Substantia nigra (tissue), 51 donors: ENCODE measurements at places on chromosomes 1 and 21.

- no peak for DNase-seq
Measured at GRCh38 chr21:34630536-34631143, 15.7 kb upstream of the RCAN1 start.

DNA sequence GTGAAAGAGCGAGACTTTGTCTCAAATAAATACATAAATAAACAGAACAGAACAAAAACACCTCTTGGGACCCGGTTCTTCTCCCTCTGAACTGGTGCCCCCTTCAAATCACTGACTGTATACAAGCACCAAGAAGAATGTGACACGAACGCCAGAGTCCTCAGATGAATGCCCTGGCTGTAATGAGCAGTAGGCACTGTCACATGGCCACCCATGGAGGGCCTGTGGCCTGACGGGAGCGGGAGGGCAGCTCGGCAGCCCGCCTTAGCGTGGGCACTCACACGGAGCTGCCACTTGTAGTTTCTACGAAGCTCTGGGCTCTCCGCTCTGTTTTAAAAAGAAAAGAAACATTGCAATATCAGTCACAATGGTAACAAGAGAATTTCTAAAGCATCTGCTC lies 146.0 kb downstream of the PEX14 start:
- peak; percentile 15 for DNase-seq

GRCh38 chr1:59673573-59674450 lies 140.9 kb upstream of the HOOK1 start:
- DNase-seq = no peak

GRCh38 chr1:22681556-22682276 lies 28.7 kb downstream of the C1QB start:
- no peak for DNase-seq

DNA sequence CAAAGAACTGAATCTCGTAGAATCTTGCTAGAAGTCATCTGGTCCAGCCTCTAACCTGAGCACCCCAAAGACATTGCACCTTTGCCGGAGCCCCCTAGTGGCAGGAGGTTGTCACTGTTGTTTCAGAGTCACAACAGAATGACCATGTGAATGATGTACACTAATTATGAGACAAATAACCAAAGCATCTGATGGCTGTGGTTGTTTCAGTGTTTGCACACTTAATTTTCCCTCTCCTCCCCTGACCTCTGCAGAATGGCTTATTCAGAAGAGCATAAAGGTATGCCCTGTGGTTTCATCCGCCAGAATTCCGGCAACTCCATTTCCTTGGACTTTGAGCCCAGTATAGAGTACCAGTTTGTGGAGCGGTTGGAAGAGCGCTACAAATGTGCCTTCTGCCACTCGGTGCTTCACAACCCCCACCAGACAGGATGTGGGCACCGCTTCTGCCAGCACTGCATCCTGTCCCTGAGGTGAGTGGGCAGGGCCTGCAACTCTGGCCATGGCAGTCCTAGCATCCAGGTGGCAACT lies 26.4 kb downstream of the TRAF5 start:
- no peak for DNase-seq

DNA sequence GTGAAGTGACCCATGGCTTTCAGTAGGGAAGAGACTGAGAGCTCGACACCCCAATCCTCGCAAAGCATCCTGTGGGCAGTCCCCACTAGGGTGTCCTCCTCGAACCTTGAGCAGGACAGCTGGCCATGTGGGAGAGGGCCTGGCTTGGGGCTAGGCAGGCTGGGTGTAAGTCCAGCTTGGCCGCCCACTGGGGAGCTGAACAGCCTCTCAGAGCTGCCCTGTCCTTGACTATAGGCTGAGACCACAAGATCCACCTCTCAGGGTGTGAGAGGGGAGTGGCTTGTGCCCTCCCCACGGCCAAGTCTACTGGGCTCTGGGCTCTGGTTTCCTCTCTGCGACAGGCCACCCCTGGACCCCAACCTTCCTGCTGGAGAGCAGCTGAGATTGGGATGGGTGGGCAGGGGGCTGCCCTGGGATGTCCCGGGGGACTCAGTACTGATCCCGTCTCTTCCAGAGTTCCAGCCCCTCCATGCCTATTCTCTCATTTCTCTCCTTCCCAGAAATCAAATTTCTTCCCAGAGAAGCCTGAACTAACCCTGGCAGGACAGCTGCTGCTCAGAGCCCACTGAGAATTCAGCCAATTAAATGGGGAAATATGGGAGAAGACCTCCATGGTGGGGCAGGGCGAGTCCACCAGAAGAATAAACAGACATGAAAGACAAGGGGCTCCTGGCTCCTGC lies 282.9 kb downstream of the PTPRU start:
- no peak for DNase-seq

GRCh38 chr21:28345934-28346333 lies 646.7 kb downstream of the LTN1 start:
- DNase-seq = no peak

DNA sequence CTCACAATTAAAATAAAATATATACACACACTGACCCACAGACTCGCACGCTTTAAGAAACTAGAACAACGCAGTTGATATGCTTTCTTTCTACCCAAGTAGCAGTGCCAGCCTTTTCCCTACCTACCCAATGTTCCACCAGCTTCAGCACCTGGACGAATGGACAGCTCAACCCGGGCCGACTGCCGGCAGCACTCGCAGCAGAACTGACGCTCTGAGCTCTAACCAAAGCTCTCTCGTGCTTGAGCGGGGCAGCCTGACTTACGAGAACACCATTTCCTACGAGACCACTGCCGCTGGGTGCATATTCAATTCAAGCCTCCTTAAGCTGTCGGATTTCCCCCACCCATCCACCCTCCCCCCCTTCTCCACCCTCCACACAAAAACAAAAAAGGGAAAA lies 127.4 kb upstream of the DPYD start:
- DNase-seq = peak; percentile 72

GRCh38 chr1:91165033-91165654 lies 143.3 kb upstream of the ZNF644 start:
- DNase-seq = no peak

GRCh38 chr1:147171399-147172167 lies 687 bp downstream of the PRKAB2 start:
- DNase-seq = no peak

DNA sequence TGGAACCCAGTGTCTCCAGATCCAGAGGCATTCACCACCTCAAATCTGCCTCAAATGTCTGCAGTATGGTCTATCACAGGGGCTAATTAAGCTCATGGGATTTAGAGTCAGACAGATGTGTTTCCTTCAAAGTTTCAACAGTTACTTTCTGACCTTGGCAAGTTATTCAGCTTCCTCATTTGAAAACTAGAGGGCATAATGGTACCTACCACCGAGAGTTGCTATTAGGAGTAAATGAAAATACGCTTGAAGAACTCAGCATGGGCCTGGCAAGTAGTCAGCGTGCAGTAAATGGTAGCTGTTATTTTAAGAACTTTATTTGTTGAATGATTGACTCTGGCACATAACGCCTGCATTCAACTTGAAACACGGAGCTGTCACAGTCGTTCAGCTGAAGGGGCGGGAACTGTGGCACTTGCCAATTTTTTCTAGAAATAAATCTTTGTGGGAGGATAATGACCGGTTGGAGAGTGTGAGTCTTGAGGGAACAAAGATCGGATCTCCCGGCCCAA lies 1.2 kb upstream of the CAP1 start:
- DNase-seq = no peak

DNA sequence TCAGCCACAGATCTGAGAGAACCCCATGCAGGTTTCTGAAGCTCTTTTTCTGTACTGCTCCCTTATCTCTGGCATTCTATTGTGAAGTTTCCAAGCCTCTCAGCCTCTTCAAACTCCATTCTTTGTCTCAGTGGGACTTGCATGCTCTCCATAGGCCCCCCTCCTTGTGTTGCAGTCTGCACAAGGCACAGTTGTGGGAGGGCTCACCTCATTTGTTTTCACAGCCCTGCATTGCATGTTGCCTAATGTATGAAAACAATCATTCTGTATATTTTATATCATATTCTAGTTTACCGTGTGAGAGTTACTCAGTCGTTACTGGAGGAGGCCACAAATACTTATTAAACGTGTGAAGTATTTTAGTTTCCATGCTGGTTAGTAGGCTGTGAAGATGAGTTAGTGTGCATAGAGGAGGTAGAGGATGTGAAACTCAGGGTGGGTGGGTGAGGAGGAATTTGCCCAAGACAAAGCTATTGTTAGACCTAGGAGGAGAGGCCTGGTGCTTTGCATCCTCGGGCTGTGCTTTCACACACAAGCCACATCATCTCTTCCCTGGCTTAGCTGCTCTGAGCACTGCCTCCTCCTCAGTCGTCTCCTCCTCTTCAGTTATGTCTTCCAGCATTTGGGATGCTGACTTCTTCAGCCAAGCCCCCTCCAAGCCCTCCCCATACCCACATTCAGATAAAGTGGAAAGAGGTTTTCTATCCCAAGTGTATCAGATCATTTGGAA lies 7.8 kb upstream of the CHI3L2 start:
- no peak for DNase-seq

DNA sequence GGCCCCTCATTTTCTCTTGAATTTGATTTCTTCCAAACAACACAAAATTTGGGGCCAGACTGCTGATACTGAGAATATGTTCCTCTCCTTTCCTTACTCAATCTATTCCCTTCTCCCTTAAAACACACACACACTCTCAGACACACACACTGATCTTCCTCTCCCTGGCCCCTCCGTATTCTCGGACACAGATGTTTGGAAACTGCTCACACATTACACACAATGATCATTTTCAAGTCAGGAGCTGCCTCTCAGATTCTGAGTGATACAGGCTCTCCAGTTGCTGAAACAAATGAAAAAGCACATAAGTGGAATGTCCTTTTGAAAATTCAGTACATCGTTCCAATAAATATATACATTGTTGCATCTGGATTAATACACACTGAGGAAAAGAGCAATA lies 161.3 kb downstream of the CLEC20A start:
- no peak for DNase-seq

- no peak for DNase-seq
Measured at GRCh38 chr1:191609305-191609704, 549.0 kb upstream of the RGS18 start.

GRCh38 chr1:54314696-54315095 lies 91.5 kb downstream of the SSBP3 start:
- no peak for DNase-seq

DNA sequence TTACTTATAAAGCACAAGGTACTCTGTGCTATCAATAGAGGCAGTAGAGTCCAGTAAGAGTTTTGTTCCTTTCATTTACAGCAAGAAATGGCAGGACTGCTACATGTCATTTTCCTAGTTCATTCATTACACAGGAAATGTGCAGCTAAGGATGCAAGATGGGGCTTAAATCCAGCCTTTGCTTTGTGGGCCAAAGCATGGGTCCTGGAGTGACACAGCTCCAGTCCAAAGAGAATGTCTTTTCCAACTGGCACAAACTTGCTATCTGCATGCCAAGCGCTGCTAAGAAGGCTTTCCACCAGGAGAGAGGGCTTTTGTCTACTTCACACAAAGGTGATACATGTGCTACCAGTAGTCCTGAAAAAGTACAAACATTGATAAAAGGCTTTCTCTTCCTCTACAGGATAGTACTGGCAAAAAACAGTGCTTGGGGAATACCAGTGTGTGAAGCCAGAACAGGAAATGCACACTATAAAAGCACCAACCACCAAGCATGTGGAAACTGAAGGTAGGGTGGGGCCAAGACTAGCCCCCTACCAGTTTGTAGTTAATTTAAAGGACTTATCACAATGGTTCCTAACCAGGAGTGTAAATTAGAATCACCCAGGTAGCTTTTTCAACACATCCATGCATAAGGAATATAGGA lies 68.7 kb downstream of the ARID4B start:
- DNase-seq = no peak

GRCh38 chr1:180267211-180267561 lies 37.1 kb downstream of the LHX4 start:
- DNase-seq = no peak

DNA sequence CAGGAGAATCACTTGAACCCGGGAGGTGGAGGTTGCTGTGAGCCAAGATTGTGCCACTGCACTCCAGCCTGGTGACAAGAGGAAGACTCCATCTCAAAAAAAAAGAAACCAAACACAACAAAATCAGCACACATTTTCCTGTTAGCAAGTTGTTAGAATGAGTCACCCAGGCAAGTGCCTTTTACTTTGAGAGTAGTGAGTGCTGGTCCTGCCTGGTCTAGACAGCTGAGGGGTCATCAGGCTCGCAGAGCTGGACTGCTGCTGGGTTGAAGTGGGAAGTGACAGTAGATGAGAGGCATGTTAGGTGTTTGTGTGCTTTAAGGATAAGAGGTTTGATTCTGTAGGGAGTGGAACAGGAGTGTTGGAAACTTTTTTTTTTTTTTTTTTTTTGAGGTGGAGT lies 31.9 kb downstream of the GNPAT start:
- no peak for DNase-seq

- no peak for DNase-seq
Measured at GRCh38 chr1:28913786-28914227, 562 bp upstream of the EPB41 start.

- peak; percentile 28 for DNase-seq
Measured at GRCh38 chr1:47175227-47175934, 14.5 kb downstream of the PDZK1IP1 start.

GRCh38 chr1:204520834-204521709 lies 4.9 kb downstream of the MDM4 start:
- no peak for DNase-seq

DNA sequence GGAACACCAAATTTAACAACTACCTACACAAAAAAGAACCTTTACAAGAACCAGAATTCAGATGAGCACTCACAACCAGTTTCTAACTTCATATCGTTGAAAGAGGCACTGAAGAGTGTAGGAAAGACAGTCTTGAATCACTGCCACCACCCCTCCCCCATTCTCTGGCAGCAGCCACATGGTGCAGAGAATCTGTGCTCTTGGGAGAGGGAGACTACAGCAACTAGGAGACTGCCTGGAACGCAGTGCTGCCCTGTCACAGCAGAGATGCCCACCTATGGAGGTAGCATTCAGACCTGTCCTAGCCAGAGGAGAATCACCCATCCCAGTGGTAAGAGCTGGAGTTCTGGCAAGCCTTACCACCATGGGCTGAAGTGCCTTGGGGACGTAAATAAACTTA lies 7.3 kb downstream of the CCN1 start:
- no peak for DNase-seq

- DNase-seq = peak; percentile 13
Measured at GRCh38 chr1:167057241-167057688, 32.9 kb downstream of the GPA33 start.

DNA sequence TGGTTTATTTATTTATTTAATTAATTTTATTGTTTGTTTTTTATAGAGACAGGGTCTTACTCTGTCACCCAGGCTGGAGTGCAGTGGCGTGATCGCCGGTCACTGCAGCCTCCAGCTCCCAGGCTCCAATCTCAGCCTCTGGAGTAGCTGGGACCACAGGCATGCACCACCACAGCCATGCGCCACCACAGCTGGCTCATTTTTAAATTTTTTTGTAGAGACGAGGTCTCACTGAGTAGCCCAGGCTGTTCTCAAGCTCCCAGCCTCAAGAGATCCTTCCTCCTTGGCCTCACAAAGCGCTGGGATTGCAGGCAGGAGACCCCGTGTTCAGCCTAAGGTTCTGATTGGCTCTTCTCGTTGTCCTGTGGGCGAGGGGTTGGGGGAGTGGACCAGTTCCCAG lies 22.1 kb downstream of the UMODL1 start:
- no peak for DNase-seq
